ENCODE measurements at places on chromosomes 12 and 14.

GRCh38 chr14:26598081-26598671 lies 343 bp upstream of the NOVA1 start:
- DNase-seq, result peak; percentile 54

- DNase-seq, result no peak
These were observed 148.7 kb downstream of the DICER1 start for GRCh38 chr14:95008445-95009217.

- DNase-seq, result peak; percentile 72
These were observed 21.4 kb downstream of the B4GALNT3 start for GRCh38 chr12:480831-481816.

- no peak for DNase-seq
These were observed 17.4 kb upstream of the NAP1L1 start for GRCh38 chr12:76101739-76102385.

GRCh38 chr14:100034961-100035500 lies 30.2 kb upstream of the EVL start:
- no peak for DNase-seq

GRCh38 chr14:52919971-52920370 lies 30.9 kb downstream of the FERMT2 start:
- DNase-seq, result no peak

DNA sequence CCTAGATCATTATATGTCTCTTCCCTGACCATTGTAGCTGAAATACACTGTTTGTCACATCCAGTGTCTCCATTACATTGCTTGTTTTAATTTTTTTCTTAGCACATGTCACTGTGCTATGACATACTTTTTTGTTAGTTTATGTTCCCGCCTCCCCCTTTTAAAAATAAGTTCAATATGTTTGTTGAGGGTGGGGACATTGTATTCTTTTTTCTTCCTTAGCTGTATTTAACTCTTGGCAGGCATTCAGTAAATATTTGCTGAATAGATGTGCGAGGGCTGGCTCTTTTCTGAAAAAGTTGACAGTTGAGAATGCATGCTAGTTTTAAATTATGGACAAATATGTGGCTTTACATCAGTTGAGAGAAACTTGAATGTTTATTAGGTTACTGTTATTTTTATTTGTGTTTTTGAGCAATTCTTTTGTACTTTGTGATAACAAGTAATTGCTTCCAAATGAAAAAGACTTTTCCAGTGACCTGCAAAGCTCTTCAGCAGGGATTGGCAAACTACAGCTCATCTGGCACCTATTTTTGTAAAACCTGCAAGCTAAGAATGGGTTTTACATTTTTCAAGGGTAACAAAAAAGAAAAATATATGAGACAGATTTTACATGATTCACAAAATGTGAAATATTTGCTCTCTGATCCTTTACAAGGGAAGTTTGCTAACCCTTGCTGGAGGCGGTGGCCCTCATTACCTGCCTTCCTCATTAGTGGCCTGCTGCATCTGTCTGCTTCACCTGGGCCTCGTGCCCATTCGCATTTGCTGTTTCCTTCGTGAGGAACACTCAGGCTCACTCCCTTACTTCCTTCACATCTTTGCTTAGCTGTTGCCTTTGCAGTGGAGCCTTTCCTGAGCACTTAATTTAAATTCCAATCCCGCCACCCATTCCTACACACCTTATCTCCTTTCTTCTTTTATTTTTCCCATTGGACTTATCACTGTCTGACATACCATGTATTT lies 229.4 kb downstream of the ERC1 start:
- DNase-seq, result no peak

DNA sequence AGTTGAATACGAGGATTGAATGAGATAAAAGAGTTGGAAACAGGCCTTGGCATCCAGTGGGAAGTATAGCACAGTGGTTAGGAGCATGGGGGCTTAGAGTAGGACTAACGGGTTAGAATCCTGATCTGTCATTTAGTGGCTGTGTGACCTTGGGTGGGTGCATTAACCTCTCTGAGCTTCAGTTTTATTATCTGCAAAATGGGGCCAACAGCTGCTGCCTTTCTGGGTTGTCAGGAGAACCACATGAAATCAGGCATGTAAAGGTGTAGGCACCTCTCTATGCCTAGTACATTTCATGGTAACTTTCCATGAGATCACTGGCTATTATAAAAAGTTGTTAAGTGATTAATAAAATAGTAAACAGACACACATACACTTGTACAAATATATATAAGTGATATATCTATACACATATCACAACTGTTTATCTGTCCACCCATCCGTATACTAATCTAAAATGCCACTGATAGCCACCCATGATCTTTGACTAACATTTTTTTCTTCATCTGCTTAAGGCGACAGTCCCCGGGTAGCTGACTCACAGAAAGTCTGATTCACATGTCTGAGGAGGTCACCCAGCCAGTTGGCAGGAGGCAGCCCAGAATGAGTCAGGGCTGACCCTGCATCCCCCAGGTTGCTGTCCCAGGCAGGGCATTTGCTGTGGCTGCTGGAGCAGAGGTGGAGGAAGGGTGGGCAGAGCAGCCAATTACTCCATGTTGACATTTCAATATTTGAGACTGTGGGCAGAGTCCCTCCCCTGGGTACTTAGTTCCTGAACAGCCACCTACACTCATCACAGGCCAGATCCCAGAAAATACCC lies 125.6 kb upstream of the NOS1 start:
- peak; percentile 89 for DNase-seq

DNA sequence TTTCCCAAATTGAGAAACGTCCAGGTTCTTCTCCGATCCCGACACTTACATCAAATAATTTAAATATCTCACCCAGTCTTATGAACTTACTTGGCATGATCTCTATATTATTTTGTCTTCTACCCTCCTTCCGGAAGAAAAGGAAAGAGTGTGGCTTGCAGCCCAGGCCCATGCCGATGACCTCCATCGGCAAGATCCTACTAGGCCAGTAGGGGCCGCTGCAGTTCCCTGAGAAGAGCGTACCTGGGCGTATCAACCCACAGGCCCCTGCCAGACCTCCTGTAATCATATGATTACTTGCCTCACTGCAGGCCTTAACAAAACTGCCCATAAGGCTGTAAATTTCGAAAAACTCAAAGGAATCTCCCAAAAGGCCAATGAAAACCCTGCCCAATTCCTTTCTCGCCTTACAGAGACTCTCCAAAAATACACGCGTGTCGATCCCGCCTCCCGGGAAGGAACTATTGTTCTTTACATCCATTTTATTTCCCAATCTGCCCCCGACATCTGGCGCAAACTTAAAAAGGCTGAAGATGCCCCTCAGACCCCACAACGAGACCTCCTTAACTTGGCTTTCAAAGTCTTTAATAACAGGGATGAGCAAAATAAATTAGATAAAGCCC lies 69.6 kb downstream of the MOK start:
- peak; percentile 90 for DNase-seq

GRCh38 chr14:82366803-82367202 lies 833.1 kb upstream of the SEL1L start:
- no peak for DNase-seq

- no peak for DNase-seq
These were observed 7.6 kb downstream of the TECPR2 start for GRCh38 chr14:102370305-102370809.

DNA sequence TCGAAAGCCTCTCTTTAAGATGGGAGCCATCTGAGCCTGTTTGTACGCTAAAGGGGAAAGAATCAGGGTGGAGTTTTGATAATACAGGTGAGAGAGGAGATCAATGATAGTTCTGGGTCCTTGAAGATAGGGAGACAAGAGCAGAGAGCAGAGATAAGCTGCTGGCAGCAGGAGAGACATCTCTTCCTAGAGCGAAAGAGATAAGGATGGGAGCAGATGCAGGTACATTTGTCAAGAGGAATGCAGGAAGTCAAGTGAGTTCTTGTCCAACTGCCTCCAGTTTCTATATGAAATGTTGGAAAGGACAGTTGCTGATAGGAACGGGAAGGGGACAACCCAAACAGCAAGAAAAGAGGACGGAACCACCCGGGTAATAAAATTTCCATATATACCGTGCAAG lies 24.7 kb upstream of the HIF1A start:
- no peak for DNase-seq

- no peak for DNase-seq
These were observed 167.8 kb downstream of the SLC5A8 start for GRCh38 chr12:101042211-101042610.

All from AG08395 (cell line).